ENCODE measurements at places on chromosomes 7 and 10. TPM values are rescaled to one million over a fixed set of nuclear protein-coding genes. Genes with fewer than 3 reads are reported as not detected.

ACBD7 gene
- total RNA-seq, result 10.7 TPM

TM9SF3 gene
- 140 TPM for total RNA-seq

PURB gene
- total RNA-seq, result 25.0 TPM

NEBL gene
- total RNA-seq, result 13.2 TPM

MMRN2 gene
- total RNA-seq, result 1.6 TPM

SRRM3 gene
- total RNA-seq, result 2.5 TPM

TMEM229A gene
- total RNA-seq, result not detected

HKDC1 gene
- total RNA-seq, result 4.1 TPM

TUBB8 gene
- total RNA-seq, result 0.77 TPM

ZCCHC24 gene
- 1.6 TPM for total RNA-seq

ANXA7 gene
- total RNA-seq, result 58.9 TPM

DNA sequence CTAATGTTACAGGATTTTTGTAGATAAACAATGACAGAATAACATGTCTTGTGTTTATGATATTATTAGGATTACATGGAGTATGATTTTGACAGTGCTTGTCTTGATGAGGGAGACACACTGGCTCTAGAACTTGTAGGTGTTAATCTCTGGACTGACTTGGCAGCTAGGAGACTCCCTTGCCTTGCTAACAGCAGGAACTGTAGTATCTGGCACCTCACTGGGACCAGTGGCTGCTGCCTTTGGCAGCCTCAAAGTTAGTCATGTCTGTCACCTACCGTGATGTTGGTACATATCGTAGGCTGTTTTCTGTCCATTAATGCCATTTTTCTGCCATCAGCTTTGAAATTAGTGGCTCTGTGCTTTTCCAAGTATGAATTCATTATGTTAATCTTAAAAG is 261.5 kb downstream of the CDK14 start:
- H3K4me1 ChIP-seq, result peaks cover 15% of the 10 kb centered on the region
- no peak for DNase-seq
- no peak overlapping the region for H3K4me3 ChIP-seq
- no peaks in the 10 kb centered on the region for H3K27me3 ChIP-seq

DNA sequence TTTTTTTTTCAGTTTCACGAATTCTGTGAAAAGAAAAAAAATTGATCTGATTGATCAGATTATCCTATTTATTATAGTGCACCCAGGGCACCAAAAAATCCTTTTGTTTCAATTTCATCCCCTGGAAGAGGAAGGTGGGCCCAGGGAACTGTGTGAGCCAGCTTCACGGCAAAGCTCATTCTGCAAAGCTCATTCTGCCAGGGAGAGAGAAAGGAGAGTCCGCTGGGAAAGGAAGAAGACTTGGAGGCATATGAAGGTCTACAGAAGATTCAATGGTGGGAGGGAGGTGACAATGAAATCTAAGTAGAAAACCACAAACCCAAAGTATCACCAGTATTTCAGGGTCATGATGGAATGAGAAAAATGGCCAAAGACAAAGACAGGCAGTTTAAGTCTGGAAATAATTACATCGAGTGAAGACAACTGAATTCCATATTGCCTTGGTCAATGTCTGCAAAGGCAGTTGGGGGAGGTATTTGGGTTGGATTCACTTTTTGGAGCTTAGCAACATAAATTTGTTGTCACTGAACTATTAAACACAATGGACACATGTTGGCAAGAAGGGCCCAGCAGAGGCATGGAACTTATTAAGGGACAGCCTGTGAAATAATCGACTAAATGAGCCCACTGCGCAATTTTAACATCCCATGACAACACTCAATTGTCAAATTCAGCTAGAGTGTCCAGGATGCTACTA is 587.8 kb upstream of the MKI67 start:
- DNase-seq, result no peak
- H3K27ac ChIP-seq, result no peak overlapping the region
- no peak overlapping the region for H3K4me3 ChIP-seq
- peaks cover 1% of the 10 kb centered on the region for H3K4me1 ChIP-seq
- H3K27me3 ChIP-seq, result peaks cover 22% of the 10 kb centered on the region

- H3K27me3 ChIP-seq, result no peaks in the 10 kb centered on the region
- no peaks in the 10 kb centered on the region for H3K36me3 ChIP-seq
- no peak overlapping the region for H3K4me3 ChIP-seq
- no peak overlapping the region for H3K27ac ChIP-seq
Observed at GRCh38 chr7:133561396-133561795, 308.5 kb downstream of the EXOC4 start.

DNA sequence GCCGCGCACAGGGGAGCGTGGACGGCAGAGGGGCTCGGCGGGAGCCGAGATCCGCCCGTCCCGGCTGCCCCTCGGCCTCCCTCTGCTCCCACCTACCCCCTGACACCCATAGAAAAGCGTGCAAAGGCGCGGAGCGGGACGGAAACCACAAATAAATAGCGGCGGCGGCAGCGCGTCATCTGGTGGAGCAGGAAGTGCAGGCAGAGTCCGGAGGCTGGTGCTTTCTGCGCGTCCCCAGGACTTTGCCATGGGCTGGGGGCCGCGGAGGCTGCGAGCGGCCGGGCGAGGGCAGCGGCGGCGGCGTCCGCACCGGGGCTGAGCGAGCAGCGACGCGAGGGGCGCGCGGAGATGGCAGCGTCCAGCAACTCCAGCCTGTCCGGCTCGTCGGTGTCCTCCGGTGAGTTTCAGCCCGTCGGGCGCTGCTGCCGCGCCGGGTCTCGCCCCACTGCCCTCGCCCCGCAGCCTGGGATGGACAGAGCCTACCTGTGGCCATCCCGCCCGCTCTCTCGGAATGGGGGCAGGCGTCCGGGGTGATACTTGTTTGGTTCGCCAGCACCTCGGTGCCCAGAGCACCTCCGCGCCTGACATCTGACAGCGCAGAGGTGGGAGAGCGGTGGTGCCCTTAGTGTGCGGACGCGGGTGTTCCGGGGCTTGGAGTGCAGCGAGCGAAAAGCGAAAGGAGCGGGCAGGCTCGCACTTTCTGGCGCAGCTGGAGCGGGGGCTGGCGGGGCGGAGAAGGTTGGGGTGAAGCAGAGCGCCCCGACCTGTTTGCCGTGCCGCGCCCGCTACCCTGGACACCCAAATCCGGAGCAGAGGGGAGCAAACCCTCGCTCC is at the start of gene CHN2:
Gene CHN2 (plus strand): TSS at position 182 of the 834 bp plus-strand sequence.
- peak within 1 kb of the TSS; percentile 81 for H3K4me3 ChIP-seq
- peak; percentile 48 for DNase-seq
- H3K27me3 ChIP-seq, result peaks cover 11% of the 10 kb centered on the region

DNA sequence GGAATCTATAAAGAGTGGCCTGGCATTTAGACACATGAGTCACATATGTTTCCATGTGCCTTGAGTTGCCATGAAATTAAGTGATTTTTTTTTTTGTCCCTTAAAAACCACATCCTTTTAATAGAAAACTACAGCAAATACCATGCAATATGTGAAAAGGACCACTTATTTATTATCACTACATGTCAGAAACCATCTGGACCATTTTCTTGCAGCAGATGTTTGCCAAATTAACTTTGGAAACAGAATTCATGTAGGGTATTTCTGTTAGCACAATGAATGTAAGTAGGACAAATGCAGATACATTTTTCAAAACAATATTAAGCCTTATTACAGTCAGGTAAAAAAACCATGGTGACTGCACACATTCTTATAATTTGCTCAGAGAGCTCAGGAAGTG is 230.6 kb downstream of the REEP3 start:
- DNase-seq, result no peak
- no peak overlapping the region for H3K4me3 ChIP-seq
- H3K27me3 ChIP-seq, result no peaks in the 10 kb centered on the region
- no peaks in the 10 kb centered on the region for H3K4me1 ChIP-seq
- no peak overlapping the region for H3K27ac ChIP-seq

DNA sequence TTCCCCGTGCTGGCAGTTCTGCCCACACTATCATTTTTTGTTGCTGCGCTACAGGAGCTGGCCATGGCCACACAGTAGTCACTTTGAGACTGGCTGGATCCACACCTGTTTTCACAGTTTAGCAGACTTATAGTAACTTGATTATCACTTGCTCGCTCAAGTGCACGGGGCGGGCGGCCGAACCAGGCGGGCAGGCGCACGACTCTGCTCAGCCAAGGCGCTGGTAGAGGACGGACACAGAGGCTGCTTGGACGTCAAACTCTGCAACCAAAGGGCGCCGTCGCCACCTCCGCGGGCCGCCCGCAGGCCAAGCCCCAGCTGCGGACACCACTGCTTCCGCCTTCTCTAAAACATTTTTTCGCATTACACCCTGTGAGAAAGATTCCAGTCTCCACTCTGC is 38.4 kb upstream of the PHYHIPL start:
- no peaks in the 10 kb centered on the region for H3K27me3 ChIP-seq
- H3K4me3 ChIP-seq, result no peak overlapping the region
- no peaks in the 10 kb centered on the region for H3K36me3 ChIP-seq
- no peak for DNase-seq

DNA sequence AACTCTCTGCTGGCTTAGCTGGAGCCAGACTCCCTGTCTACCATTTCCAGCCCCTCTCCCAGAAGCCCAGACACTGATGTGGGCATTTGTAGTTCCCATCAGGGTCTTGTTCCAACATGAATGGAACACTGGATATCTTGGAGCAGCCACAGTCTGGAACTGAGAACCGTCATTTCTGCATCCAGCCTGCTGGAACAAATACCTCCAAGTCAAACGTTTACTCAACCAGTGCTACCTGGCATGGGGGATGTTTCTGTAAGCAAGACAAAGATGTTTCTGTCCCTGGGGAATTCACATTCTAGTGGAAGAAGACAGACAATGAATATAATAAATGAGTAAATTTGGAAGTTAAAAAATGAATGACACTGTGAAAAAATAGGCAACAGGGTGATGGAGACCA is 70.8 kb upstream of the ZNF438 start:
- H3K4me3 ChIP-seq, result no peak overlapping the region
- peaks cover 9% of the 10 kb centered on the region for H3K4me1 ChIP-seq
- H3K27me3 ChIP-seq, result peaks cover 6% of the 10 kb centered on the region
- DNase-seq, result no peak
- H3K36me3 ChIP-seq, result no peaks in the 10 kb centered on the region

GRCh38 chr10:49463605-49464004 is 67.7 kb upstream of the DRGX start:
- H3K36me3 ChIP-seq, result peaks cover 48% of the 10 kb centered on the region
- H3K27me3 ChIP-seq, result no peaks in the 10 kb centered on the region
- H3K4me3 ChIP-seq, result no peak overlapping the region
- H3K27ac ChIP-seq, result no peak overlapping the region
- no peak for DNase-seq
- no peaks in the 10 kb centered on the region for H3K4me1 ChIP-seq

- no peak overlapping the region for H3K27ac ChIP-seq
- no peak for DNase-seq
- H3K4me1 ChIP-seq, result peaks cover 28% of the 10 kb centered on the region
- no peak overlapping the region for H3K4me3 ChIP-seq
- no peaks in the 10 kb centered on the region for H3K27me3 ChIP-seq
Observed at GRCh38 chr10:33045421-33045820, 87.4 kb upstream of the ITGB1 start.

- peaks cover 2% of the 10 kb centered on the region for H3K4me1 ChIP-seq
- H3K27ac ChIP-seq, result no peak overlapping the region
- no peak overlapping the region for H3K4me3 ChIP-seq
- H3K27me3 ChIP-seq, result peaks cover 7% of the 10 kb centered on the region
- no peak for DNase-seq
- H3K36me3 ChIP-seq, result no peaks in the 10 kb centered on the region
Observed at GRCh38 chr10:30384701-30385201, 35.7 kb upstream of the MTPAP start.

GRCh38 chr10:1788401-1788800 is 51.1 kb upstream of the ADARB2 start:
- no peaks in the 10 kb centered on the region for H3K36me3 ChIP-seq
- no peak overlapping the region for H3K27ac ChIP-seq
- DNase-seq, result no peak
- H3K4me1 ChIP-seq, result no peaks in the 10 kb centered on the region
- H3K4me3 ChIP-seq, result no peak overlapping the region

DNA sequence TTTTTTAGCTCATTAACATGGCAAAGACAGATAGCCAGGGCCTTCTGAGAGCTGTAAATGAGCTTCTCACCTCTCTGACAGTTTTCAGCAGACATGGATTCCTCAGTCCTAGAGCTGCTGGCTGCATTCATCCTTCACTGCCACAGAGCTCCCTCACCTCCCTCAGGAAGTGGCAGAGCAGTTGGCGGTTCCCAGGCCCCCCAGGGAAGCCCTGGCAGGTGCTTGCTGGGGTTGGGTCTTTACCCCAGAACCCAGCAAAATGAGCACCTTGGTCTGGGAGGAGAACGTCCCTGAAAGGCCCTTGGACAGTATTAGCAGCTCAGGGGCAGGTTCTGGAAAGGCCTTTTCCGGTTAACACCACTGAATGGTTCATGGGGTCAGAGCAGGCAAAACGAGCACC is 288.0 kb downstream of the PTPRN2 start:
- H3K4me3 ChIP-seq, result no peak overlapping the region
- no peaks in the 10 kb centered on the region for H3K27me3 ChIP-seq
- no peak overlapping the region for H3K27ac ChIP-seq
- no peak for DNase-seq
- H3K36me3 ChIP-seq, result peaks cover 2% of the 10 kb centered on the region

DNA sequence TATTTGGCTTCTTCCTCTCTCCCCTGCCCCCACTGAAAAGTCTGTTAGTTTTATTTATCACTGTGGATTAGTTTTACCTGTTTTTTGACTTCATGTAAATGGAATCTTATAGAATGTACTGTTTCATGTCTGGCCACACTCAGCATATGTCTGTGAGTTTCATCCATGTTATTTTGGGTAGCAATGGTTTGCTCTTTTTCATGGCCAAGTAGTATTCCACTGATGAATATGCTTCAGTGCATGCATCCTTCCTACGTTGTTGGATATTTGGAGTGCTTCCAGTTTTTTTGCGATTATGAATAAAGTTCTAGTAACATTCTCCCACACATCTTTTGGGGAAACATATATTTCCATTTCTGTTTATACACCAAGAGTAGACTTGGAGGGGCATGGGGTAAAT is 19.1 kb downstream of the TCF7L2 start:
- H3K4me3 ChIP-seq, result no peak overlapping the region
- H3K36me3 ChIP-seq, result peaks cover 47% of the 10 kb centered on the region
- no peak overlapping the region for H3K27ac ChIP-seq
- DNase-seq, result no peak

GRCh38 chr7:33986951-33987947 is 81.9 kb downstream of the BMPER start:
- no peaks in the 10 kb centered on the region for H3K4me1 ChIP-seq
- no peak overlapping the region for H3K27ac ChIP-seq
- no peak for DNase-seq
- no peak overlapping the region for H3K4me3 ChIP-seq
- no peaks in the 10 kb centered on the region for H3K27me3 ChIP-seq
- no peaks in the 10 kb centered on the region for H3K36me3 ChIP-seq

DNA sequence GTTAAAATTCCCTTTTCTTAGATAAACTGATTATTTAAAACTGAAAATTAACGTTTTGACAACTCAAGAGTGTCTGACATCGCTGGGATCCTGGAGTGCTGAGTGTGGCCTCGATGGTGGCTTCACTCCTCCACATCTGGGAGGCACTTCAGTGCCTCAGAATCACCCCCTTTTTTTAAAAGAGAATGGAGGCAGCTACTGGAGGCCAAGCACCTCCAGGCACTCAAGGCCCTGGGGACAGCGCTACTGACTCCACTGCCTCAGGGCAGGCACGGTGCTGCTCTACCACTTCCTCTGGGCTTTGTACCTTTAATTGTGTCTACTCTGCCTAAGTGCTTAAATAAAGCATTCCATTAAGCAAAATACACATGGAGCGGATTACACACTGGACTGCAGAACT is 27.2 kb upstream of the NCAPG2 start:
- H3K27me3 ChIP-seq, result no peaks in the 10 kb centered on the region
- H3K27ac ChIP-seq, result no peak overlapping the region
- no peak for DNase-seq
- no peak overlapping the region for H3K4me3 ChIP-seq

- H3K27me3 ChIP-seq, result no peaks in the 10 kb centered on the region
- H3K4me3 ChIP-seq, result no peak overlapping the region
- peaks cover 32% of the 10 kb centered on the region for H3K4me1 ChIP-seq
- H3K27ac ChIP-seq, result no peak overlapping the region
Observed at GRCh38 chr10:44988957-44989585, 10.5 kb upstream of the DEPP1 start.
